Aorta (tissue), 5 donors: ENCODE measurements at places on chromosomes 1 and 21. TPM values are rescaled to one million over a fixed set of nuclear protein-coding genes. Genes with fewer than 3 reads are reported as not detected.

GRCh38 chr1:221724931-221725605 lies 16.8 kb downstream of the DUSP10 start:
- no peaks in the 10 kb centered on the region for H3K4me1 ChIP-seq
- no peak for DNase-seq
- H3K4me3 ChIP-seq: no peak overlapping the region
- H3K27ac ChIP-seq: no peak overlapping the region
- no peaks in the 10 kb centered on the region for H3K36me3 ChIP-seq

GRCh38 chr1:1755426-1755825 lies 22.8 kb downstream of the NADK start:
- peaks cover 2% of the 10 kb centered on the region for H3K36me3 ChIP-seq
- DNase-seq: no peak
- H3K27ac ChIP-seq: no peak overlapping the region
- no peak overlapping the region for H3K4me3 ChIP-seq
- H3K27me3 ChIP-seq: no peaks in the 10 kb centered on the region
- no peaks in the 10 kb centered on the region for H3K4me1 ChIP-seq

DNA sequence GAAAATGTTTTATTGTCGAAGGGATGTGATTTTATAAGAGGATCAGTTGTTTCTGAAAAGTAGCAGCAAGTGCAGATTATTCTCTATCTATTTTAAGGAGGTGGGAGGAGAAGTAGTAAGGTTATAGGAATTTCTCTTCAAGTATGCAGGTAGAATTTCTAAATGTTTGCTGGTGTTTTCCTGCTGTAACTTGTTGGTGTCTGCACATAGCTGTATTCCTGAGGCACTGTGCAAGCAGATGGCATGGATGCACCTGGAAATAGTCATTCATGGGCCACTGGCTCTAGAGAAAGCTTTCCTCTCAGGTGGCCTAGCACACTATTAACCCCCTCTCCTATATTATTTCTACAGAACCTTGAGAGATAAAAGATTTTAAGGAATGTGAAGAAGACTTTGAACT lies 30.3 kb upstream of the PODN start:
- H3K4me3 ChIP-seq: no peak overlapping the region
- H3K27ac ChIP-seq: no peak overlapping the region
- no peak for DNase-seq
- no peaks in the 10 kb centered on the region for H3K36me3 ChIP-seq

- H3K27me3 ChIP-seq: no peaks in the 10 kb centered on the region
- no peaks in the 10 kb centered on the region for H3K36me3 ChIP-seq
- no peak overlapping the region for H3K4me3 ChIP-seq
Observed at GRCh38 chr1:172421974-172422604, 1.6 kb downstream of the C1orf105 start.

- H3K27me3 ChIP-seq: no peaks in the 10 kb centered on the region
- no peak for DNase-seq
- H3K27ac ChIP-seq: no peak overlapping the region
- peaks cover 1% of the 10 kb centered on the region for H3K4me1 ChIP-seq
- no peaks in the 10 kb centered on the region for H3K36me3 ChIP-seq
Observed at GRCh38 chr21:17797967-17798366, 21.2 kb downstream of the C21orf91 start.

DNA sequence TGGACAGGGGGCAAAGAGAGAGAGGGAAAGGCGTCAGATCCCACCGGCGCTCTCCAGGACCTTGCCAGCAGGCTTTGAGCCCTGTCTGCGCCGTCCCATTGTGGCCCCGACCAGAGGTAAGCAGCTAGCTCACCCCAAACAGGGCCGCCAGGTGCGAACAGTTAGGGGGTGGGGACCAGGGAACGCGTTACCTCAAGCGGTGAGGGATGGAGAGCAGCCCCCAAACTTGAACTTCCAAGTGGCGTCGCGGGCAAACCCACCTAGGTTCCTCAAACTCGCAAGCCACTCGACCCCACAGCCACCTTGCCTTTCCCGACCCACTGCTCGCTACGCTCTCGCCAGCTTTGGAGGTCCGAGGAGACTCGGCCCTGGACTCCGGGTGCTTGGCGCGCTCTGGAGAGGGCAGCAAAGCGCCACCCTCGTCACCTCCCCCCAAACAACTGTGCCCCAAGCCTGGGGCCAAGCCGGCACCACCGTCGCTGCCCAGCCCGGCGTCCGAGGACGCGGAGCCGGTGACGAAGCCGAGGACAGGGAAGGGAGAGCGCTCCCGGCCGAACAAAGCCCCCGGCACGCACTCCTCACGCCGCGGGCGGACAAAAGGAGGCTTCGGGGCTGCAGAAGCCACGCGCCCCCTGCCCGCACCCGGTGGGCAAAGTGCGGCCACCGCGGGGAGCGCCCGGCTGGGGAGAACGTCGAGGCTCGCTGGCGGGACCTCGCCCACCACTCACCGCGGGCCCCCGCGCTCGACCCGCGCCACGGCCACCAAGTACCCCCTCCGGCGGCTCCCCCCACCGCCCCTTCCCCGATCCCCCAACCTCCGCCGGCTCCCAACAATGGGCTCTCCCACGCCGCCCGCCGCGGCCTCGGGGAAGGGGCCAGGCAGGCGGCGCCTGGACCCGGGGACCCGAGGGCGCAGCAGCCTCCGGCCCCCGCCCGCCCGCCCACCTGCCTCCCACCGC lies 976 bp downstream of the SSBP3 start:
- peak overlapping the region; percentile 6 for H3K27ac ChIP-seq
- H3K36me3 ChIP-seq: no peaks in the 10 kb centered on the region
- peak overlapping the region; percentile 97 for H3K4me3 ChIP-seq
- peaks cover 6% of the 10 kb centered on the region for H3K4me1 ChIP-seq

DNA sequence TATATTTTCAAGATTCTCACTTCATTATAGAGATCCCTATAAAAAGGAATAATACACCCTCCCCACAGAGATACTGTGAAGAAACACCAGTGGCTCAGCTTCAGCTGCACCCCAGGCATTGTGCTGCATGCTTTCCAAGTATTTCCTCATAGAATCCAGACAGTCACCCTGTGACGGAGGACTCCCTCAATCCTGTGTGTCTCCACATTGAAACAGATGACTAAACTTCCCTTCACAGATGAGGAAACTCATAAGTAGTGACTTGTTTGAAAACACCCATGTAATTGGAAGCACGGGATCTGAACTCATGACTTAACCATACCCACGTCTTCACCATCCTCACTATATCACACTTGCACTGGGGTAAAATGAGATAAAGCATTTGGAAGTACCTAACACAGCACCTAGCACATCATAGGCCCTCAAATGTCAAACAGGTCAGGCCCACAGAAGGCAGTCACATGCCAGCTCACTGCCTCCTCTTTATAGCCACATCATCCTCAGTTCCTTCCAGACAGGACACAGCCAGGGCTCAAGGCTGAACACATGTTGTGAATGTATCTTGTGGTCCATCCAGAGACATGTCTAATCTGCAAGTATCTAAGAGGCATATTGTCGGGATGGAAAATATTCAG lies 55.2 kb downstream of the GPR161 start:
- DNase-seq: peak; percentile 67
- peak overlapping the region; percentile 27 for H3K27ac ChIP-seq
- no peaks in the 10 kb centered on the region for H3K36me3 ChIP-seq
- no peak overlapping the region for H3K4me3 ChIP-seq
- H3K4me1 ChIP-seq: no peaks in the 10 kb centered on the region

DNA sequence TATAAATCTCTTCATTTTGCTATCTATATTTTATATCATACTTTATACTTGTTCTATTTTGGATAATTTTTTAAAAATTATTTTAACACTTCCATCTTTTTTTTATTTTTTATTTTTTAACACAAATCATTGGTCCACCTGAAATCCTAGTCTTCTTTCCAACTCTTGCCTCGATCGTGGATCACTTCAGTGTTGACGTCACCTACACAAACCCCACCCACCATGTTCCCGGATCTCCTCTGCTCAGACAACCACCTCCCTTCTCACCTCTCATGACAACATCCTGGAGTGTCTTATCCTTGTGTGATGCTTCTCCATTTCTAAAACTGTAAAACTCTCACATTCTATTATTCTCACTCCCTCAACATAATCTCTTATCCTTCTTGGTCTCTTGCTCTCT lies 34.1 kb upstream of the BTG3 start:
- H3K4me3 ChIP-seq: no peak overlapping the region
- no peak for DNase-seq
- no peaks in the 10 kb centered on the region for H3K4me1 ChIP-seq
- no peak overlapping the region for H3K27ac ChIP-seq
- H3K27me3 ChIP-seq: no peaks in the 10 kb centered on the region

- DNase-seq: peak; percentile 81
- H3K27ac ChIP-seq: no peak overlapping the region
- no peaks in the 10 kb centered on the region for H3K36me3 ChIP-seq
- H3K4me1 ChIP-seq: no peaks in the 10 kb centered on the region
Observed at GRCh38 chr1:91651661-91652071, 151.0 kb downstream of the CDC7 start.

DNA sequence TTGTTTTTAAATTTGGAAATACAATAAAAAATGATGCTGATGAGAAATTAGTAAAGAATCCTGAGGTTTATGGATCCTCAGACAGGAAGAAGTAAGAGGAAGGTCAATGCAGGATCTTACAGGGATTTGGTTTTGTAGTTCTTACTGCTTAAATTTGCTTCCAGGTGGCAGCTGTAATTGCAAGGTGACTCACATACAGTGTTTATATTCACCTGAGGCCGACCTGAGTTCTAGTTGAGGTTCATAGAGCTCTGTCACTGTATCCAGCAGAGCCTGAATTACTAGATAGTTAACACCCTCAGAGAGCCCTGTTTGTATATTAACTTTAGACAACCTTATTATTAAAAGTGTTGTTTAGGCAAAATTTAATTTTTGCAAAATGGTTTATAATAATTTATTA lies 1.4 kb upstream of the WDR26 start:
- H3K4me3 ChIP-seq: no peak overlapping the region
- H3K27ac ChIP-seq: no peak overlapping the region
- no peaks in the 10 kb centered on the region for H3K4me1 ChIP-seq
- no peak for DNase-seq

DNA sequence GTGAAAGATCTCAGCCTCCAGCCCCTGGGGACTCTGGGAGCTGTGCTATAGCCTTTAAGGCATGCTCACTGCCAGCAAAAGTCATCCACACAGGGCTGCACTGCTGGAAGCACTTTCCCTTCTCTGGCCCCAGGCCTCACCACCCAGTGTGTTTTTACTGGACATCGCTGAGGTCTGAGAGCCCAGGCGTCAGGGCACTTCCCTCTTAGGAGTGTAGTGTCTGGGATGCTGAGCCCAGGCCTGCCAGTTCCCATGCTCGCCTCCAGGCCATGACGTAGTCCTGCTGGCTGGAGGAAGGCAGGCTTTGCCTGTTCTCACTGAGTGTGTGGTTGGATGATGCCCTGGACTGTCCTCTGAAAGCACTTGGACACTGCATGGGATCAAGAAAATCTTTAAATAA lies 101.2 kb downstream of the GDAP2 start:
- H3K4me1 ChIP-seq: peaks cover 7% of the 10 kb centered on the region
- H3K27ac ChIP-seq: no peak overlapping the region
- DNase-seq: peak; percentile 92
- H3K27me3 ChIP-seq: no peaks in the 10 kb centered on the region
- H3K36me3 ChIP-seq: peaks cover 2% of the 10 kb centered on the region
- no peak overlapping the region for H3K4me3 ChIP-seq

DNA sequence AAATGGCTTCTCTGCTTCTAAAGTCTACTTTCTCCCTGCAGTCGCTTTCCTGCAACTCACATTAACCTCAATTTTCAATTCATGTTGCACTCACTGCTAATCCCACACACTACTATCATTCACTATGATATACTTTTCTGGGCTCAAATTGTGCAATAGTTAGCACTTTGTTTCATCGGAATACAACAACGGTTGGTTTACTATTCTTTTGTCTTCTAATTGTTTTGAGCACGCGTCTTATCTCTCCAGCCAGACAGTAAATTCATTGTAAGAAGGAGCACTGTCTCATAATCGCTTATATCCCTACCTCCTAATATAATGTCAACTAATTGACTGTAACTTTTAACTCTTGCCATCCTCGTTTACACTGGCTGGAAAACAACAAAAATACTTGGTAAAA lies 3.9 kb upstream of the PALMD start:
- no peak overlapping the region for H3K4me3 ChIP-seq
- H3K36me3 ChIP-seq: no peaks in the 10 kb centered on the region
- no peaks in the 10 kb centered on the region for H3K4me1 ChIP-seq
- no peak overlapping the region for H3K27ac ChIP-seq
- no peak for DNase-seq

DNA sequence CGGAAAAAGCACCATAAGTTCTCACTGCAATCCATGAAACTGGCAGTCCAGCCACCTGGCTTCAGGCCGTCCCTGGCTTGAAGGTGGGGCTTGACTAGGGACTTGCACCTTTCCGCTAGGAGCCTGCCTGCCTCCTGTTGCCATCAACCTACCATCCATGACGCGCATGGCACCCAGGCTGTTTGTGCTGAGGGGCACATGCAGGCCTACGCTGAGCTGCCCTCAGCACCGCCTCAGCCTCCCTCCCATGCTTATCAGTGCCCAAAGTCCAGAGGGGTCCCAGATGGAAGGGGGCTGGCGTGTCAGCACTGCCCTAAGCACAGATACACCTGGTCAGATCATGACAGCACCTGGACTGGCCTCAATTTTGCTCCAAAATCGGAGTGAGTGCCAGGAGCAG lies 190.2 kb upstream of the LYPLAL1 start:
- H3K27me3 ChIP-seq: no peaks in the 10 kb centered on the region
- H3K4me1 ChIP-seq: no peaks in the 10 kb centered on the region
- H3K4me3 ChIP-seq: no peak overlapping the region
- H3K36me3 ChIP-seq: no peaks in the 10 kb centered on the region
- no peak for DNase-seq

- H3K27me3 ChIP-seq: no peaks in the 10 kb centered on the region
- H3K36me3 ChIP-seq: no peaks in the 10 kb centered on the region
- no peak overlapping the region for H3K27ac ChIP-seq
- no peak for DNase-seq
Observed at GRCh38 chr21:35585155-35585554, 475.2 kb downstream of the SETD4 start.

- no peak overlapping the region for H3K4me3 ChIP-seq
- no peak for DNase-seq
- no peaks in the 10 kb centered on the region for H3K4me1 ChIP-seq
- peak overlapping the region; percentile 94 for H3K27ac ChIP-seq
Observed at GRCh38 chr1:8097908-8098307, 71.8 kb upstream of the ERRFI1 start.

GRCh38 chr1:234262007-234262753 lies 111.1 kb upstream of the COA6 start:
- no peaks in the 10 kb centered on the region for H3K4me1 ChIP-seq
- H3K36me3 ChIP-seq: no peaks in the 10 kb centered on the region
- H3K4me3 ChIP-seq: no peak overlapping the region
- H3K27me3 ChIP-seq: no peaks in the 10 kb centered on the region
- H3K27ac ChIP-seq: no peak overlapping the region
- DNase-seq: no peak

DNA sequence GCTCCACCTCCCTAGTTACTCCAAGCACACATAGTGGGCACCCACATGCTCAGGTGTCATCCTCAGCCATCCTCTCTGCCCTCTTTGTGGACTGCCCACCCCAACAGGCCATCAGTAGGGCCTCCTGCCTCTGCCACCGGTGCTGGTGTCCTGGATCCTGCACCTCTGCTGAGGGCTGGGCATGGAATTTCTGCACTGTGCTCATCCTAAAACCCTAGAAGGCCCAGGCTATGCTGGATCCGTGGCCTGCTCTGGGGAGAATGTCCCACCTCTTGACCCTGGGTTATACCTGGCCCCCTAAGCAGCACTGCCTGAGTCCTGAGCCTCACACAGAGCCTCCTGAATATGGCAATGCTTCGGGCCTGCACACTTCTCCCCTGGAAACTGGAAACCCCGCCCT lies 318.3 kb downstream of the MATN1 start:
- no peaks in the 10 kb centered on the region for H3K4me1 ChIP-seq

CD52 gene
- polyA plus RNA-seq: 31.4 TPM

FCRL6 gene
- not detected for polyA plus RNA-seq

KCNH1 gene
- polyA plus RNA-seq: 0.03 TPM

COL6A1 gene
- polyA plus RNA-seq: 156 TPM

RUNX3 gene
- 1.1 TPM for polyA plus RNA-seq

PTAFR gene
- polyA plus RNA-seq: 3.5 TPM
